ENCODE measurements at places on chromosomes 1 and 21.

GRCh38 chr21:32257962-32258785 lies 20.7 kb downstream of the MIS18A start:
- peak; percentile 85 for DNase-seq

- DNase-seq, result peak; percentile 68
Observed at GRCh38 chr1:172588296-172589291, 55.6 kb downstream of the SUCO start.

DNA sequence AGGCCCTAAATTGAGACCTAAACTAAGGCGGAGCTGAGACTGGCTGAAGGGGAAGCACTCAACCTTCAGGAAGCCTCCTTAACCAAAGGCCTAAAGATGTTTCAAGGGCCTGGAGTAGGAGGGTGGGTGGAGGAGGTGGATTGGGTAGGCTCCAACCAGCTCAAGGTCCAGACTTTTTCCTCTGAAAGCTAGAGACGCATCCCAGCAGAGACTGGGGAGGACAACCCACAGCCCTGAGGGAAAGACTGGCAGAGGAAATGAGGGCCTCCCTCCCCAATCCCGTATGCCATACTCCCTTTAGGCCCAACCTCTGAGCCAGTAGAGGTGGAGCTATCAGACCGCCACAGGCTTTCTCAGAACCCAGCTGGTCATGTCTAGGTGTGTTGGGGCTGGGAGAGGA lies 1.1 kb downstream of the ECM1 start:
- no peak for DNase-seq

- DNase-seq, result no peak
Observed at GRCh38 chr1:9823693-9823942, 147 bp downstream of the CLSTN1 start.

DNA sequence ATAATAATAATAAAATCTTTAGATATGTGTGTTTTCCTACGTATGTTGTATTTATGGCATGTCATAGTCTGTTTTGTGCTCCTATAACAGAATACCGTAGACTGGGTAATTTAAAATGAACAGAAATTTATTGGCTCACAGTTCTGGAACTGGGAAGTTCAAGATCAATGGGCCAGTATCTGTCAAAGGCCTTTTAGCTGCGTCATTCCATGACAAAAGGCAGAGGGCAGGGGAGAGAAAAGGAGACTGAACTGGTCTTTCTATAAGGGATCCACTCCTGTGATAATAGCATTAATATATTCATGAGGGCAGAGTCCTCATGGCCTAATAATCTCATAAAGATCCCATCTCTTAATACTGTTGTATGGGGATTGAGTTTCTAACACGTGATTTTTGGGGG lies 7.1 kb upstream of the SFT2D2 start:
- no peak for DNase-seq

DNA sequence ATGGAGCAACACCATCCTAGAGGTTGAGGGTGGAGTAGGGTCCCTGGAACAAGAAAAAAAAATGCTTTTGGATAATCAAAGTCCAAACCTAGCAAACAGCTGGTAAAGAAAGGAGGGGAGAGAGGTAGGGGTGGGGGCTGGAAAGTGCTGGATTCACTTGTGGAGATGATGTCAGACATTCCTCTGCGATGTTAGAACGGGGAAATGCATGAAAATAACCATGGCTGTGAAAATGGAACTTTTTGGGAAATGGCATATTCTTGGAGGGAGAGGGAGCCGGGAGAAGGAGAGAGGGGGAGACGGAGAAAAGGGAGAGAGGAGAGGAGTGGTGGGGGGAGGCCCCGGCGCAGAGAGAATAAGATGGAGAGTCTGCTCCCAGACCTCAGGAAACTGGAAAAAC lies 53.6 kb downstream of the OLFML2B start:
- no peak for DNase-seq

DNA sequence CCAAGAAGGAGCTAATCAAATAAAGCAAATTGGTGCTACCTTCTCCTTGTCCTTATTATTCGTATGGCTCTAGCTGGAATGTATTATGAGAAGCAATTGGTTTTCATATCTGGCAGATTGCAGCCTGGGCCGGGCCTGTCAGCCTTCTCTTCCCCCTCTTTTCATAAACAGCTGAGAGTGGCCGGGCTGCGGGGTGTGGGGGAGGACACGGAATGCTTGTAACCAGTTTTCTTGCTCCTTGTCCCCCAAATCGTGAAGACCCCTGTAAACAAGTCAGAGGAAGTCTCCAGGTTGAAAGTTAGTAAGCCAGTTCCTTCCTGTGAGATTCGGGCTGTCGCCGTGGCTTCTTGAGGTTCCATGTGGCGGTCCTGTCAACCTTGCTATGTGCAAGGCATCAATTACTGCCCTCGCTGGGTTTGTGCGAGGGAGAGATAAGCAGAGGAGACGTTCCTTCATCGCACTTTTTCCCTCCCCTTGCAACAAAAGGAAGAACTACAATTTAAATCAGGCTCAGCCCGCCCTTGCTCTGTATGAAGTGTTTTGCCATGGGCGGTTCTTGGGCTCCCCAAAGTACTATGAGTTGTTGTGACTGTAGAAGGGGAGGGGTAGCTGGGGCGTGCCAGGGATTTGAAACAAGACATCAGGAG lies 450.7 kb downstream of the CAMTA1 start:
- DNase-seq, result no peak

DNA sequence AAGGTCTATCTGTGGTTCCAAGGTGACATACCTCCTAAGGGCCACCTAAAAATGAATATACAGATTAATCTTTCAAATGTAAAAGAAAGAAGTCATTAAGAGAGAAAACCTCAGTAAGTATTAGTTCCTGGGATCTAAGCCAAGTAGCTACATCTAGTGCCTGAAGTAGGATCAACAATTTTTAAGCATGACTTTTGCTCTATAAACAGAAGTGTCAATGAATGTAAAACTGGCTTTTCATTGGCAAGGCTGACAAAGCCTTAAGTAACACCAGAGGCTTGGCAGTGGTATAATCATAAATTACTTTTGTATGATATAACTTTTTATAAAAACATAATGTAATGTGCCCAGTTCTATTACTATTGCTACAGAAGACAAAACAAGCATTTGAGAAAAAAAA lies 12.2 kb upstream of the ACADM start:
- DNase-seq, result no peak

DNA sequence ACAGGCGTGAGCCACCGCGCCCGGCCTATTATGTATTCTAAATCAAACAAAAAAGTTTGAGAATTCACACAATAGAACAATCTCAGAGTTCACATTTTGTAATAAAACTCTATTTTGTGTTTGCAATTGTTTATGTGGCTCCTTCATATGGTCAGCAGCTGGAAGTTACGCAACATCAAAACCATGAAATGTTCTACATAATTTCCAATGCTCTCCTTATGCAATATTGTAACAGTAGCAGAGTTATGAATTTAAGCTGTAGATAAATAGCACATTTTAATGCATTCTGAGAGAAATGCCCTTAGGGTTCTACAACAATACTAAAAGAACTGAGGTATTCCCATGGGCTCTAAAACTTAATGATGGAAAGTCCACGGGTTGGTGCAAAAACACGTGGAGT lies 62.3 kb upstream of the COL11A1 start:
- DNase-seq, result peak; percentile 27

- DNase-seq, result no peak
Observed at GRCh38 chr1:39262802-39263201, 58.3 kb downstream of the MACF1 start.

DNA sequence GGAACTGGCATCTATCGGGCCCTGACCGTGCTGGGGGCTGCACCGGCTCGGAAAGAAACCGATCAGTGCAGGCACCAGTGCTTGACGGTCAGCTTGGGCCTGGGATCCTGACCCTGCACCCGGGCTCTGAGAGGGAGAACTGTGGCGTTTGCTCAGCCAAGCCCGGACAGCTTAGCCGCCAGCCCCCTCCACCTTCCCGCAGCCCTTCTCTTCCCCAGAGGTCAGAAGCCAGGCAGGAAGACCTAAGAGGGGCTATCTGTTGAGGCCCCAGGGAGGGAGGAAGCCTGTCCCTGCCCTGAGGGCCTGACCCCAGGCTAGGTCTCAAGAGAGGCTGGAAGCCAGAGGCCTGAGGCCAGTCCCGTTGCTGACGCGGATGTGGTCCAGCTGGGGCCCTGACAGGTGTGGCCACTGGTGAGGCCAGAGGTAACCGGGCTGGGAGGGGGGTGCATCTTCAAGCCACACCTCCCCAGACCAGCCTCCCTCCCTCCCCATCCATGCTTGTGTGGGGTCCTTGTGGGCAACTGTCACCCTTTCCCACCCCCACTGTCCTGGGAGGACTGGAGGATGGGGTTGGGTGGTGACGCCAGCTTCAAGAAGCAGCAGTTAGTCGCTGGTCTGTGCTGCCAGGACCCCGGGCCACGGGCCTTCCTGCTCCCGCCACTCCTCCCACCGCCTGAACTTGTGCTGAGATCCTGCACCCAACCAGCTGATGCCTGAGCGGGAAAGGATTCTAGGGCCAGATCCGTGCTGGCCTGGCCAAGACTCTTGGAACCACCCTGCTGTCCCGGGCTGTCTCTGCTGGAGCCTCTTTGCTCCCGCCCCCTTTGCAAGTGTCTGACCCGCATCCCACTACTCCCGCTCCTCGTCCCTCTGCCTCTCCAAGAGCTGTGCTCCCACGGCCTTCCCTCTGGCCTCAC lies 2.6 kb upstream of the DVL1 start:
- DNase-seq, result no peak

- no peak for DNase-seq
Observed at GRCh38 chr1:53196017-53196484, 573 bp upstream of the CPT2 start.

- DNase-seq, result no peak
Observed at GRCh38 chr1:201424146-201424545, 2.6 kb upstream of the TNNI1 start.

DNA sequence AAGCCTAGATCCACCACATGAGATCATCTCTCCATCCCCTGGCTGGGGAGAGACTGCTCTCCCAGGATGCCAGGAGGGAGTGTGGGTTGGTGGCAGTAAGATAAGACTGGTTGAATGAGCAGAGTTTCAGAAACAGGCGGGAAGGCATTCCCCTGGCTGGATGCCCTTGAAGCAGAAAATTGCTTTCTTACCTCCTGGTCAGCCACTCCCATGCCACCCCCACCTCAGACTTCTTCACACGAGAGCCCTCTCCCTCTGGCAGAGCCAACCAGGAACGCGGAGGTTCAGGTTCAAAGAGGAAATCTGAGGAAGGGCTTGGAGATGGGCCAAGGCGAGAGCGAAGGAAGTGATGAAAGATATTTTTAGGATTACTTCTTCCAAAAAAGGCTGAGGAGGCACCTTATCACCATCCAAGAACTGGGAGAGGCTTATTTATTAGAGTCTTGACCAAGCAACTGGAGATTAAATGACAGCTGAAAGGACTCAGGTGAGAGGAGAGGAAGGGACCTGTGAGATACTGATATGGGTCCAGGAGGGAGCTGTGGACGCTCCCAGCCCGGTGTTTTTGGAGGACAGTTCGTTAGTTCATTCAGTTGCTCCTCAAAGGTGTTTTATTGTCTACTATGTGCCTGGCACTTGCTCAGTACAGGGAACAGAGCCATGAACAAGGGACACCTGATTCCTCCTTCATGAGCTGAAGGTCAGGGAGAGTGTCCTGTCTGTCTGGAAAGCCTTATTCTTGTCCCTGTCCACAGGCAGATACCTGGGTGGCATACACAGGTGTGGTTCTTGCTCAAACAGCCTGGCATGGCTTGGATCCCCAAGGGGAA lies 18.9 kb upstream of the SLC26A9 start:
- DNase-seq, result no peak

DNA sequence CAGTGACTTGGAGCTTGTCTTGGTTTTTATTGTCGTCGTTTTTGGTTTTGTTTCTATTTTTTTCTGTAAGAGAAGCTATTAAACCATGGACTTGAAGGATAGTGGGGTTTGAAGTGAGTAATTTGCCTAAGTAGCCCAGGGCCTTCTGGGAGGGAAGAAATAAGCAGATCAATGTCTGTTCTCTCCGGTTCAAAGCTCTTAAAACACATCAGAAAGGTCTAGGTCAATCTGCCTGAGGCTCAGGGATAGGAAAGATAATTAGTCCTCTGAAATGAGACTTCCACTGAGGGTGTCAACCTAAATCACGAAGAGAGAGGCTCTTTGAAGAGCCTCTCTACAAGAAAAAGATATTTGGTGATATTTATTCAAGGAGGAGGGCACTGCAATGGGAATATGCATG lies 178.0 kb downstream of the MATN1 start:
- DNase-seq, result no peak

DNA sequence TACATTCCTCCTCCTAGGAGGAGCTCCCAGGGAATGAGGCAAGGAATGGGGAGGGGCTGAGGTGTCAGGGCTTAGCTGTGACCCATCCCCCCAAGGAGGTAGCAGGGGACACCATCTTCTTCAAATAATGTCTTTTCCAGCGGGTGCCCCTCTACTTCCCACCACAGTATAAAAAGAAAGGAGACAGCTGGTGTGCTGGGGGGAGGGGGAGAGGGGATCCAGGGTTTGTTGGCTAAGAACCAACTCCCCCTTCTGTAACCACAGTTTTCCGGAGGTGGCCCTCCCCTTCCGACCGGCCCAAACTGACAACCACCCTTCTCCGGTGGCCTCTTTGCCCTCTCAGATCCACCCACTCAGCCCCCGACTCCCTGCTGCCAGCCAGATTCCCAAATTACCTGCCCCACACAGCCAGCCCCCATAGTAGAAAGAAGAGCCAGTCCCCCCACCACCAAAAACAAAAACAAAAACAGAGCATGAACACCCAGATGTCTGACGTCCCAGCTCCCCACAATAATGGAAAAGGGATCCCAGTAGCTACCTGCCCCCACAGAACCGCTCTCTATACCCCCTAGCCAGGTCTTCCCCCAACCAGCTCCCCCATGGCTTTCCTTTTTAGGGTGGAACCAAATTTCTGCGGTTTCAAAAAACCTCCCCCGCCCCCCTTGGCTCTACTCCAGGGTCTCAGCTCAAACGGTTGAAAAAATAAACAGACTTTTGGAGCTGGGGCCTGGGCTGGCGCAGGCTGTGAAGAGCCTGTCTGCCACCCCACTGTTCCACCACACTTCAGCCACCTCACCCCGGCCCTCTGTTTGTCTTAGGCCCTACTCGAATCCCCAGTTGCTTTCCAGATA lies 2.1 kb downstream of the ARHGEF2 start:
- no peak for DNase-seq

DNA sequence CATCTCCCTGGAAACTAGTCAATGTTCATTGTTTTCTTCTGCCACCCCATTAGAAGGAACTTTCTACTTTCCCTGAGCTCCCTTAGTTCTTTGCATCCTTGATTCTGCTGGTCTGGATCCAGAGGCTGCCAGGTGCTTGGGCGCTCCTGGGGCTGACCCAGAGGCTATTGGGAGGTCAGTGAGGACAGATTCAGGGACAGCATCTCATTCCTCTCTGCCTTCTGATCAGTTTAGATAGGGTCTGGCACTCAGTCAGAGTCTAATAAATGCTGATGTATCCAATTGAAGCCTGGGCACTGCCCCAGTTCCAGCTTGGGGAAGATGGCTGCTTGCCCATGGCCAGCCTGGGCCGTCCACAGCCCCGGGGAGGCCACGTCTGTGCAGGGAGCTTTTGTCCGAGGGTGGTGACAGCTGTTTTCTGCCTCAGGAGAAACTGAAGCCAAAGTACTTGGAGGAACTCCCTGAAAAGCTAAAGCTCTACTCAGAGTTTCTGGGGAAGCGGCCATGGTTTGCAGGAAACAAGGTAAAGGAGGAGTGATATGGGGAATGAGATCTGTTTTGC lies 2.3 kb downstream of the GSTM1 start:
- no peak for DNase-seq

GRCh38 chr1:119040906-119041305 lies 52.8 kb upstream of the TBX15 start:
- no peak for DNase-seq
